Activated T-helper 9 cell treated with anti-CD3 and anti-CD28 coated beads, Interleukin-2, amount 50 U/mL, for 16 hours (primary cell): ENCODE measurements at places on chromosomes 3 and 15.
A peak's percentile ranks its signal among the peaks of the same experiment; 100 is the strongest.

DNA sequence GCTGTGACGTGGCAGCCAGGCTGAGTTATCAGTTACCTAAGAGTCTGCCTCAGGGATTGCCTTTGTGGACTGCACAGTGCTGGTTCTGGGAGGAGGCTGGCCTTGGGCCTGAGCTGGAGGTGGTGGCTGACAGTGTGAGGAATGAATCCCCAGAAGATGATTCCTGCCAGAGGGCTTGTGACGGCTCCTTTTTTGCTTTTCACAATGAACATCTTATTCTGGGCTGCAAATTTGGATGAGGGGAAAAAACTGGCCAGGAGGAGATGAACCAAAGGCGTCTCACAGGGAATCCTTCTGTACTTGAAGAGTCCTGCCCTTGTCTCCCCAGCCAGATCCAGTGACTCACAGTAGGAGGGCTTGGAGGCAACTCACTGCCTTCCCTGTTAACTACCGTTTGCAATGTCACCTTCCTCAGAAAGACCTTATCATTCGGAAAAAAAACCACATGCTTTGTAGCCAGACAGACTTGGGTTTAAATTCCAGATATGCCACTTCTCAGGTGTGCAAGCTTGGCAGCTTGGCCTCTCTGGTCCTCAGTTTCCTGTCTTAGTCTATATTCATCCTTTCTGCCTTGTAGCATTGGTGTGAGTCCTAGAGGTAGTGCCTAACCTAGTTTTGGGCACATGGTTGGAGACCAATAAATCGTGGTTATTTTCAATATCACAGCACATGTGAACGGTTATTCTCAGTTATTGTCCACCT lies 19.1 kb downstream of the ST6GAL1 start:
- DNase-seq: no peak

DNA sequence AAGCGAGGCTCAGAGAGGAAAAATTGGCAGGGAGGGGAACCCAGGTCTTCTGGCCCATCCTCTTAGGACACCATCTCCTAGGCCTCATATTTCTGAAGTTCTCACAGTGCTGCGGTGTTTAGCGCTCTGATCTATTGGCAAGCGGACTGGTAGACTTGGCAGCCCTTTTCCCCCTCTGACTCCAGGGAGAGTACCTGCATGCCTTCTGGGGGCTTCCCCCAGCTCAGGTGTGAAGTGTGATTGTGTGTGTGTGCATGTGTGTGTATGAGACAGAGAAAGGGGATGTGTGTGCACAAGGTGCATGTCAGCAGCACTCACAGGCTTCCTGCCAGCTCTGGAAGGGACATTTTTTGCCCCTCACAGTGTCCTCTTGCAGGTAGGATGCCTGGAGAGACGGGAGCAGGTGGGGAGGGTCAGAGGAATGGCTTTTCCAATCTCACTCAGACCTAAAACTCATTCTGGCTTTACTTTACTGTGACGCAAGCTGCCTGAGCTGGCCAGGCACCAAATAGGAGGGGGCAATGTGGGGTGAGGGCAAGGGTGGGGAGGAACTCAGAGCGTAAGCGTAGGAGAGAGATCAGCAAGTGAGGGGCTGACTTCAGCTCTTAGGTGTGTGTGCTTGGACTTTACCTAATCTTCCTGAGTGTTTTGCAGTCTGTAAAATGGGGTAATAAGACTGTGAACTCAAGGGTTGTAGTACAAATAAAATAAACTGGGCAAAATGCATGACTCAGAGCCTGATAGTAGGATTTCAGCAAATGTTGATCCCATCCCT lies 4.0 kb upstream of the IL17RE start:
- DNase-seq: no peak

DNA sequence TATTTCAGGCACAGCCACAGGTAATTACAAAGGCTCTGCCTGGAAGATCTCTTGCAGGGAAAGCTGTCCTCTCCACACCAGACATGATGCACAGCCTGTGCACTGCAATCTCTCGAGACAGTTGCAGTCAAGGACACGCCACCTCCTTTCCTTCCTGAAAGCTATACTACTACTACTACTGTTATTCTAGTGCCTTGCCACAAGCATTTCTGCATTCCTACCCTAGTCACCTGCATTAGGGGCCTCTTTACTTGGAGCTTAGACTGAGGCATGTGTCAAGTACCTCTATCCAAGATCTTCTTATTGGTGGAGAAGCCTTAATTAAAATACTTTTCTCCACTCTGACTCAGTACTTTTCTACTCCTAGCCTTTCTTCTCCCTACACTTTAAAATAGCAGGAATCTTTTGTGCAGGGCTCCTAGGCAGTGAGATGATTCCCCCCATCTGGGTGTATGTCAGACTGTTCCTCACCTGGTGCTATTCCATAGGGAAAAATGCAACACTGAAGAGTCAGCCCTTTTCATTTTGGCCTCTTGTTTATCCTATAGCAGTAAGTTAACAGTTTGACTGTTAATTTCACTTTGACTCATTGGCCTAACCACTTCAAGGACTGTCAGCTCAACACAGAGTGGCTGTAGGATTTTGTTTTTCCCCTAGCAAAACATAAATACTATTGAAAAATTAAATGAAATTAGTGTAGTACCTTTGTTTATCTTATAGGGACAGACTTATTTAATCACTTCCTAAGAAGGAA lies 78.9 kb downstream of the ESYT3 start:
- DNase-seq: no peak

- DNase-seq: peak; percentile 87
Observed at GRCh38 chr15:75367913-75368688, at the start of gene MAN2C1. MAN2C1 (minus strand) TSS chr15:75368607; CDS start chr15:75368583, 24 bp downstream.

GRCh38 chr3:184676927-184677326 lies 34.9 kb downstream of the MAGEF1 start:
- DNase-seq: no peak

- DNase-seq: no peak
Observed at GRCh38 chr3:181700168-181701087, 11.3 kb upstream of the SOX2 start.

DNA sequence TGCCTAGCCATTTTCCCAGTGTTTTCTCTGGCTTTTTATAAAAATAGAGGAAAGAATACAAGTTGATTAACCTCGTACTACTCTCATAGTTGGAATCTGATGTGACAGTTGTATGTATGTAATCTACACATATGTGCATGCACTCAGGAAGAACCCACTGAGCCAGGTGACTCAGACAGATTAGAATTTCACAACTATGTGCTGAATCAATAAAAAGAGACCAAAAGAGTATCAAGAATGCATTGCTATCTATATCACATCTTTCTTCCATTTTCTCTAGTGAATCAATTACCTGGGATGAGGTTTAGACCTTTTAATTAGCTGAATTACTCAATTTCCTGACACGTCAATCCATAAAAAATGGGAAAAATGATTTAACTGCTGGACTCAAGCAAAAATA lies 319.3 kb upstream of the ATP10A start:
- no peak for DNase-seq
